NCI-H446 (cell line): ENCODE measurements at places on chromosomes 6 and 20.

GRCh38 chr6:44646355-44646754 is 258.8 kb downstream of the CDC5L start:
- no peak for DNase-seq

DNA sequence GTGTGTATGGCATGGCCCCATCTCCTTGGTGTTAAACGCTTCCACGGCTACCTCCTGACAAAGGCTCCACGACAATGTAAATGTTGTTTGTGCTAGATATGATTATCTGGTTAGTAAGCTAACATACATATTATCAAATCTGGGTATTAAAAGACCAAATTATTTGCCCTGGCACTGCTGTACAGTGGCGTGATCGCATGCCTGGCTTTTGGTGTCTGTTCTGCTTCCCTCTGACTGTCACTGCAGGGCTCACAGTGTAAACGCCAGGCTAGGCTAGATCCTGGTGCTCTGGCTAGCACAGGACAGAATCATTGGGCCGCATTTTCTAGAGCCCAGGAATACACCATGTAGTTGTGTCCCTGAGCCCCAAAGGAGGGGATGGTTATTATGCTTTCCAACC is 38.7 kb downstream of the CD164 start:
- DNase-seq = no peak

DNA sequence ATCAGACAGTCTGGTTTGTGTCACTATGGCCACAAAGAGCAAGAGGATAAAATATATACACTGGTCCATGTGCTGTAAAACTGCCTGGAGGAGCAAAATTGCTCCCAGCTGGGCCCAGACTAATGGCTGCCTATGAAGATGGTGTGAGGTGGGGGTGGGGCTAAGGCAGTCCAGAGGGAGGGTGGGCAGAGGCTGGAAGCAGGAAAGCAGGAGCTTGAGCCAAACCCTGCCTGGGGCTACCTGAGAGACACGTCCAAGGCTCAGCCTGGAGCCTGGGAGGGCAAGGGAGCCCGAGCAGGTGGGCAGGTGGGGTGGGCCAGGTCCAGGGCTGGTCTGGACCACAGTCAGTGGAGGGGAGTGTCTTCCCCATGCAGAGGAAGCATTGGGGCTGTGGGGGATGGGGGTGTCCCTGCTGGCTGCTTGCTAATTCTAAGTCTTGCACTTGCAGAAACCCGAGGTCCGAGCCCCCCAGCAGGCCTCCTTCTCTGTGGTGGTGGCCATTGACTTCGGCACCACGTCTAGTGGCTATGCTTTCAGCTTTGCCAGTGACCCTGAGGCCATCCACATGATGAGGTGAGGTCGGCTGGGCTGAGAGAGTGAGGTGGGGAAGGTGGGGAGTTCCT is 9.5 kb downstream of the HSPA12B start:
- no peak for DNase-seq

DNA sequence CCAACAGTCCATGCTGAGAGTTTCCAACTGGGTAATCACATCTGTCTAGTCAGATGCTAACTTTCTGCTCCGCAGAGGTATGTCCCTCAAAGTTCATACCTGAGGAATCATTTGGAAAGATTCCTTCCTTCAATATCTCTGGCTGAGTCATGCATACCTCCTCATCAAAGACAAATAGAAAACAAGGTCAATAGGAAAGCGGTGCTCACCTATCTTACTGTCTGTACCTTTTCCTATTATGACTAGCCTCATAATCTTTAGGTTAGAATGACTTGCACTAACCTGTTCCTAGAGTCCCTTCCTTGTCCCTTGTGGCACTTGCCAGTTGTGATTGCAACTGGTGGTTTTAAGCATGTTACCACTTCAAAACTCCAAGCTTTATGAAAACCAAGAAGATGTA is 78.2 kb upstream of the PTPRK start:
- no peak for DNase-seq

DNA sequence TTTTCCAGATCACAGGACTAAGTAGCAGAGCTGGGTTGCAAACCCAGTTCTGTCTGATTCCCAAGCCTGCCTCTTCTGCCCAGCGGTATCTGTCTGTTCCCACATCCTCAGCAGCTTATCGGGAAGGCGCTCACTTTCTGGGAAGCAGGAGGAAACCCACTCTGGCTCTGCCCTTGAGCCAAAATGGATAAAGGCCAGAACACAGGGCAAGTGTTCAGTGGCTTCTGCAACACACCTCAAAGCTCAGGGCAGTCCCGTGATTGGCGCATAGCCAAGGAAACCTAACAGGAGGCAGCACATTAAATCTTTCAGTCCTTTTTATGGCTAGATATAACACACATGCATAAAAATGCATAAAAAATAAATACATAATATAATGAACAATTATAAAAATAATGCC is 262.2 kb downstream of the NRN1 start:
- DNase-seq = no peak

- DNase-seq = no peak
Observed at GRCh38 chr6:72216222-72217068, 330.1 kb downstream of the RIMS1 start.

GRCh38 chr6:149515494-149515893 is 30.3 kb downstream of the PPIL4 start:
- no peak for DNase-seq

DNA sequence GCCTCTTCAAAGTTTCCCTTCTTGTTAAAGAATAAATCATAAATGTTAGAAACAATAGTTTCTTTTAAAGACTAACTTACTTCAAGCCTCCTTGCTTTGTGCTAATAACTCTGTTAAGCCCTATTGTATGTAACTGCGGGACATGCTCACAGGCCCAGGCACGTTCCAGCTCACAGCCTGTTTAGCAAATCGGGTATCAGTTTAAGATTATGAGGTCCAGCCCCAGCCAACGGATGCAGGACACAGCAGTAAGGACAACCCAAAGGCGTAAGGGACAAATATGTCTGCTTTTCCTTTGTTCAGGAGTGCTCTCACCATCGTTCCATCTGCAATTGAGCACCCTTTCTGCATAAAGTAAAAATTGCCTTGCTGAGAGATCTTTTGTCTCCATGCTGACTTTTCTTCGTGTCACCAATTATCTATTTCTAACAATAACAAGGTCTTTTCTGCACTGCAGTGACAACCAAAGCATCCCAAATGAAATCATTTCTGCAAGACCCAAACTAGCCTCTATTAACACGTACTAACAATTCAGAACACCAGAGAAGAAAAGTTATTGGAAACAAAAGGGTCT is 1.4 kb downstream of the C6orf52 start:
- no peak for DNase-seq

DNA sequence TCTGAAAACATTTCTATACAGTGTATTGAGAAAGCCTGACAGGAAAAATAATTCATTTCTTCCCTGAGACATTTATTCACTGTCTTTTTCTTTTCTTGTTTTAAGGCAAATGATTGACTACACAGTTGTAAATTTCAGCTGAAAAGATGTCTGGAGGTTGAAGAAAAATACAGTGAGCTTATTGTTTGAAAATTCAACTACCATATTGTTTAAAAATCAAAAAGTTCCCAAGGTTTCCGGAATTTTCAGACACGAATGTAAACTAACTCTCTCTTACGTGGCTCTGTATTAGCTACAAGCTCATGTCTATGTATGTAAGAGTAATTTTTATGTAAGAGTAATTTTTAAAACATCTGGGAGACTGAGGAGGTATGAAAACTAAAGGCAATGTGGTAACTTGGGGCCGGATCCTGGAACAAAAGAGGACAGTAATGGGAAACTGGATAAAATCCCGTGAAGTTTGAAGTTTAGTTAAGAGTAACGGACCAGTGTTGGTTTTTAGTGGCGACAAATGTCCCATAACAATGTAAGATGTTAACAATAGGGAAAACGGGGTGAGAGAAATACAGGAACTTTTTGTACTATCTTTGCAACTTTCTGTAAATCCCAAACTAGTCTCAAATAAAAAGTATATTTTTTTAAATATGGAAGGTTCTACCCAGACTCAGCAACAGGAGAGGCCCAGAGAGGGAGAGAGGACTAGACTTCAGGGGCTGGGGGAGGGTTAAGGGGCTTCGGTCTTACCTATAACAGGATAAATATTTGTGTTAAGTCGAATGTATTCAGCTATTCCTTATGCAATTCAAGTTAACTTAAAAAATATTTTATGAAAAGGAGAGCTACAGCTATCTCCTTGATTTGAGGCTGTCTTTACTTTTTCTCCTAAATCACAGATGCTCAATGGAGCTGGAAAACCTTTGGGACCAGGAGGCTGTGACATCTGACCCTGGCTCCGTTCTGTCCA is 1.3 kb downstream of the PTGIS start:
- no peak for DNase-seq

GRCh38 chr20:20204256-20204655 is 151.9 kb downstream of the CFAP61 start:
- DNase-seq = no peak

GRCh38 chr6:137403855-137404254 is 90.3 kb downstream of the OLIG3 start:
- DNase-seq = no peak

GRCh38 chr6:17907406-17908229 is 79.8 kb downstream of the KIF13A start:
- DNase-seq = peak; percentile 73

GRCh38 chr20:63005365-63005861 is 1.4 kb downstream of the BHLHE23 start:
- no peak for DNase-seq

DNA sequence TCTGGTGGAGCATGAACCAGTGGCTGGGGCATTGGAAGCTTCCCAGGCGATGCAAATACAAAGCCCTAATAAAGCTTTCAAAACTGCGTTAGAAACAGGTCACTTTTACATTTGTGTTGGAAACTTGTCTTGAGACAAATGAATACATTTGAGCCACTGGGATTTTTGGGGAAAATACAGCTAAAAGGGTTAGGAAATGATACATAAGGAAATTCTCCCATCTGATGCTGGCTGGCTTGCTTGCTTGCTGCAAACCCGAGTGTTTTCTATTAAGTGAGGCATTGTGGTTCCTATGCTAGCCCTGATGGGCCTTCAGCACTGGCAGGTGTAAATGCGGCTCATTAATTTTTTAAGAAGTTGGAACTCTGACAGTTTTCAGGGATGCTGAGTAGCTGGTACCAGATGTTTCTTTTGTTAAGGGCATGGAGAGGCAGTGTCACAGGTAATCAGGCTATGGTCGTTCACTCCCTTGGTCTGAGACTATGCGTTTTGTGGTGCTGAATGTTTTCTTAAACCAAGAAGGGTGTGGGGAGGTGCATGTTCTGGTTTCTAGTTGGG is 35.2 kb downstream of the RREB1 start:
- no peak for DNase-seq

- DNase-seq = no peak
Observed at GRCh38 chr6:81552644-81553043, 199.8 kb downstream of the TENT5A start.

DNA sequence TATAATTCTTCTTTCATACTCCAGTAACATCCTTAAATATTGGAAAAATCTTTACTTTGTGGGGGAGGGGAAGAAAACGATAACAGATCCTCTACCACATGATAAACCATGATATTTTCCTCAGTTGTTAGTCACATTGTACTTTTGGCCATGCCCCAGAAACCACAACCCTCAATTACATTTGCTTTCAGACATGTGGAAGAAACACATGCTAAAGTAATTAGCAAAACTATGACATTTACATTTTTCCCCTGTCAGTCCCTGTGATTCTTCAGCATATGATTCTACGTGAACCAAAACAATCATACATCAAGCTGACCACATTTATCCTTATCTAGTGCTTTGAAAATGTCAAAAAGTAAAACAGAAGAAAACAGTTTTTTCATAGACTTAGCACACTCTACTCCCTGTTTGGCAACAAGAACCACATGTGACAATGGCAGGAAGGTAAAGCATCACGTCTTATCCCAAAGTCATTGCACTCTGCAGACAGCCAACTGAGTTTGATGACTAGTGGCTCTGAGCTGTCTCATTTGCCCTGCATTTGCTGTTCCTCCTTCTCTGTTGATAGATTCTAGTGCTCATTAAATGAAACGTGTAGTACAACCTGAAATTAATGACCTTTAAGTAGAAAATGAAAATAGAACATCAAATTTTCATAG is 505.8 kb upstream of the MARCKS start:
- no peak for DNase-seq

DNA sequence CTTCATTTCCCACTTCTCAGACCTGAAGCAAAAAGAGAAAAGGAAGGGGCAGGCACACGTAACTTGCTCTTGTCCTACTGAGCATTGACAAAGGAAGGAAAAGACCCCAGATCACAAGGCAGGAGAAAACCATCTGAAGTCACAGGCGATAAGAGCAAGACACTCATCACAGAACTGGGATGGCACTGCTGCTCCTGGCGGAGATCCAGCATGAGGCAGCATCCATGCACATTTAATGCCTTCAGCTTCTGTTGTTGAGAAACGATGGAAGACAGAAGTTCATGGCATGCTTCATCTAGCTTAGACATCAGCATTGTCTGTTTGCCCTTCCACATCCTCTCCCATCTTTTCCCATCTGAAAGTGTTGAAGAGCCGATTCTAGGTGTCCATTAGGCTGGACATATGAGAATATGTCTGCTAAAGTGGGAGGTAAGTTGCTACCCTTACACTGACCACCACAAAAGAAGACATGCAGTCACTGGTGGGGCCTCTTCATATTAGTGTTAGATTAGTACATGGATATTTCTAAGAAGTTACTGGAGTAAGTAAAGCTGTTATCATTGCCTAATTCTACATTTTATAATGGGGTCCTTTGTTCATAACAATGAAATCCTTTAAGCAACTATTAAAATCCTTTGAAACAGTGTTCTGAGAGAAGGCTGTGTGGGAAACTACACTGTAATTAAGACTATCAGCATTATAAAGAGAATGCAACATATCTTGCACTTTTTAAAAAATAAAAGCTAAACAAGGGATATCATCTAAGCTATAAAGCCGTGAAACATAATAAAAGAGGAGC is 618.5 kb downstream of the C6orf118 start:
- peak; percentile 11 for DNase-seq

- DNase-seq = peak; percentile 53
Observed at GRCh38 chr6:157240059-157240959, 83.0 kb downstream of the TMEM242 start.

DNA sequence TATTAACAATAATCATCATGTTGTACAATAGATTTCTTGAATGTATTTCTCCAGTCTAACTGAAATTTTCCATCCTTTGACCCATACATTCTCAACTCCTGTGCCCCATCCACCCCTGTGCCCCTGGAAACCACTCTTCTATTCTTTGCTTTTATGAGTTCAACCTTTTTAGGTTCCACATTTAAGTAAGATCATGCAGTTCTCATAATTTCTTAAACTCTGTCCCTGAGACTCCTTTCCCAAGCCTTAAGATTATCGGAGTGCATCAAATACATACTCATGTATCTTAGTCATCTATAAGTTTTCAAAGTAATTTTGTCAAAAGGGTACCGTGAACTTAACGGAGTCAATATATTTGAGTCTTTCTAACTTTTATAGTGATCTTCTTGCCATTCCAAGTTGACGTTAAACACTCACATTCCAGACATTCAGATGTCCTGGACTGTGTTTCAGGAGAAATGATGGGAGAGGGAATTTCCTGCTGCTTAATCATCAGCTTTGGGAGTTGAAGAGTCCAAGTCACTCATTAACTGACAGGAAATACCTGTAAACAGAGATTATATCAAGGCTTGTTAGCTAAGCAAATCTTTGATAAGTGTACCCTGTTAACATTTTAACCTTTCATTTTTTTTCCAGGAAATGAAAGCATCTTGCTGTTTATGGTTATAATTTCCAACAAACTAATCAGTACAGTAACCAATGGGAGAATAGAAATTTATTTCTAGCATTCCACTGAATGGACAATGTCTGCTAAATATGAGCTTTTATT is 73.3 kb downstream of the ADGRG6 start:
- DNase-seq = no peak
